ENCODE measurements at places on chromosomes 5 and 9.

GRCh38 chr5:88109818-88110217, 158.8 kb downstream of the TMEM161B start:
- no peak for DNase-seq

DNA sequence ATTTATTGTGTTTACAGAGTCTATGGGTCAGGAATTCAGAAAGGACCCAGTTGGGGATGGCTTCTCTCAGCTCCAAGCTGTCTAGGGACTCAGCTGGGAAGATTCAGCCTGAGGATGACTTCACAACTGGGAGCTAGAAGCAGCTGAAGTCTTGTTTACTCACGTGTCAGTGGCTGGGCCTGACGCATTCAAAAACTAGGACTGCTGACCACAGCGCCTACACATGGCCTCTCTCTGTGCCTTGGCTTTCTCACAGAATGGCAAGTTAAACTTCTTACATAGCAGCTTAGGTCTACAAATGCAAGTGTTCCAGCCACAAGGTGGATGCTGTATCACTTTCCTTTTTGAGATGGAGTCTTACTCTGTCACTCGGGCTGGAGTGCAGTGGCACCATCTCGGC, 16.3 kb upstream of the PPP2CA start:
- DNase-seq: no peak

DNA sequence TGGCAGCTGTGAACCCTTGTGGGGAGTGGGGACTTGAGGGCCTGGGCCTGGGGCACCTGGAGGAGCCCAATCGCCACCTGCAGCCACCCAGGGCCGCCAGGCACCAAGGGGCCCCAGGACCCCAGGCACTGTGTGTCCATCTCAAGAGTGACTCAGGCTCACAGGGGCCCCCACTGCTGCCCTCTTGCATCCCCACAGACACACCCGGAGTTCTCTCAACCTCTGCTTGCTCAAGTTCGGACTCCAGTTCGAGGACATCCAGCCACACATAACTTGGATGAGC, 51.9 kb downstream of the MRPL36 start:
- no peak for DNase-seq

DNA sequence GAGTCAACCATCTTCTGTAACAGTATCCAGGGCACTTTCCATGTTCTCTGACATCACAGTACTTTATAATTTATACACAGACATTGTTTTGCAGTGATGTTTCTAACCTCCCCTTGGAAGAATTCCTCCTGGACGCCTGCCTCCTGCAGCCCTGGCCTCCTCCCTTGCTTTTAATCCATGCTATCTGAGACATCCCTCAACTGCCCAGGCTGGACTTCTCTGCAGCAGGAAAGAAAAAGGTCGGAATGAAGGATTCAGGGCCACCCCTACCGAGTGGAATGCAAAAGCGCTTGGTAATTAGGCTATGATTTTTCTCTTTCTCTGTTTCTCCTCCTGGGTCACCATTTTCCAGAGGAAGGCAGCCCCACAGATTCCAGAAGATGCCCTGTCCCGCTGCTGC, 47.0 kb upstream of the SHC3 start:
- DNase-seq: peak; percentile 44

DNA sequence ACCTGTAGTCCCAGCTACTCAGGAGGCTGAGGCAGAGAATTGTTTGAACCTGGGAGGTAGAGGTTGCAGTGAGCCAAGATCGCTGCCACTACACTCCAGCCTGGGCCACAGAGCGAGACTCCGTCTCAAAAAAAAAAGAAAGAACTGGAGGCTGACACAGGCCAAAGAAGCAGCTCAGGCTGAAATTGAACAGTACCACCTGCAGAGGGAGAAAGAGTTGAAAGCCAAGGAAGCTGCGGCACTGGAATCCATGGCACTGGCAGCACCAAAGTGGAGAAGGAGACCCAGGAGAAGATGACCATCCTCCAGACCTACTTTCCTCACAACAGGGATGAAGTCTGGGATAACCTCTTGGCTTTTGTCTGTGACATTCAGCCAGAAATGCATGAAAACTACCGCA, 11.3 kb upstream of the TMEM141 start:
- DNase-seq: no peak

GRCh38 chr5:115457571-115457970, 87.0 kb downstream of the FEM1C start:
- DNase-seq: no peak
